Neuronal stem cell (in vitro differentiated cells): ENCODE measurements at places on chromosomes 12 and 14.

DNA sequence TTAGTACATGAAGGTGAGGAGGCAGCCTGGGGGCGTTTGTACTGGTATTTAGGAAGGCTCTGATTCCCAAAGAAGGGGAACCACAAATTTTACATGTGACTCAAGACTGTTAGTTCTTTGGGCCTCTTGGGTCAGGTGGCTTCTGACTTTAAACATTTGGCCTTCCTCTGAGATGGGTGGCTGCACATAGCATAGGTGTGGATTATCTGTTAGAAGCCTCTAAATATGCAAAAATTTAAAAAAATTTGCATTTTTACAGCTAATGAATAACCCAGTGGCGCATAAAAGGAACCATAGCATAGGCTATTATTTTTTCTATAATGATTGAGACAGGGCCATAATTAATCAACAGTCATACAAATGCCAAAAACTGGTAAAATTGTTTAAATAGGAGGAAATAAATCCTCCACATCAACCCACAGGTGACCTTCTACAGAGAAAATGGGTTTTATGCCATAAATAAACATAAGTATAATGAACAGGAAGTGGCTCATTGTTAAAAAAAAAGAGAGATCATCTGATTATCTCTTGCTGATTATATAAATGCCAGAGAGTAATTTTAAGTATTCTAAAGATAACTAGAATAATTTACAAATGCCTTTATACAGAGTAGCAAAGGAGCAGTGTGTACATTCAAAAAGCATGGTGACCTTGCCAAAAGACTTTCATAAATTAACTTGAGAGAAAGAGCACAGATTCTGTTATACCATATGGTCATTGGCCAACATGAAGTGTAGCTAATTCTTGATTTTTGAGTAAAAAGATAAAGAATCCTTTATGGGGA, 284.2 kb upstream of the ATP2B1 start:
- no peak overlapping the region for H3K27ac ChIP-seq
- H3K27me3 ChIP-seq: no peaks in the 10 kb centered on the region
- H3K4me1 ChIP-seq: no peaks in the 10 kb centered on the region
- DNase-seq: no peak
- H3K36me3 ChIP-seq: no peaks in the 10 kb centered on the region

GRCh38 chr14:87896393-87897380, 96.3 kb downstream of the GALC start:
- H3K4me1 ChIP-seq: peaks cover 4% of the 10 kb centered on the region
- no peaks in the 10 kb centered on the region for H3K36me3 ChIP-seq
- peak overlapping the region; percentile 52 for H3K27ac ChIP-seq

GRCh38 chr14:99389174-99389826, 91.4 kb downstream of the SETD3 start:
- H3K4me1 ChIP-seq: no peaks in the 10 kb centered on the region
- no peak overlapping the region for H3K4me3 ChIP-seq
- H3K27me3 ChIP-seq: no peaks in the 10 kb centered on the region
- no peak overlapping the region for H3K27ac ChIP-seq
- H3K36me3 ChIP-seq: no peaks in the 10 kb centered on the region
- peak; percentile 51 for DNase-seq

DNA sequence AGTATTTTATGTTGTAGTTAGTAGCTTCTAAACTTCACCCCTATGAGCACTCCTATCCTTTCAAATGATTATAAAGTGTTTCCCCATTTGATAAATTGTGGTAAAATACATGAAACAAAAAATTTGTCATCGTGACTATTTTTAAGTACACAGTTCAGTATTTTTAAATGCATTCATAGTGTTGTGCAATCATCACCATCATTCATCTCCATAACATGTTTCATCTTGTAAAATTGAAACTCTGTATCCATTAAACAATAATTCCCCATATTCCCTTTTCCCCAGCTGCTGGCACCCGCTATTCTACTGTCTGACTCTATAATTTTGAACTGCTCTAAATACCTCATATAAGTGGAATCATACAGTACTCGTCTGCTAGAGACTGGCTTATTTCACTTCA, 52.5 kb downstream of the ATP23 start:
- H3K36me3 ChIP-seq: no peaks in the 10 kb centered on the region
- no peak overlapping the region for H3K4me3 ChIP-seq
- no peak for DNase-seq

DNA sequence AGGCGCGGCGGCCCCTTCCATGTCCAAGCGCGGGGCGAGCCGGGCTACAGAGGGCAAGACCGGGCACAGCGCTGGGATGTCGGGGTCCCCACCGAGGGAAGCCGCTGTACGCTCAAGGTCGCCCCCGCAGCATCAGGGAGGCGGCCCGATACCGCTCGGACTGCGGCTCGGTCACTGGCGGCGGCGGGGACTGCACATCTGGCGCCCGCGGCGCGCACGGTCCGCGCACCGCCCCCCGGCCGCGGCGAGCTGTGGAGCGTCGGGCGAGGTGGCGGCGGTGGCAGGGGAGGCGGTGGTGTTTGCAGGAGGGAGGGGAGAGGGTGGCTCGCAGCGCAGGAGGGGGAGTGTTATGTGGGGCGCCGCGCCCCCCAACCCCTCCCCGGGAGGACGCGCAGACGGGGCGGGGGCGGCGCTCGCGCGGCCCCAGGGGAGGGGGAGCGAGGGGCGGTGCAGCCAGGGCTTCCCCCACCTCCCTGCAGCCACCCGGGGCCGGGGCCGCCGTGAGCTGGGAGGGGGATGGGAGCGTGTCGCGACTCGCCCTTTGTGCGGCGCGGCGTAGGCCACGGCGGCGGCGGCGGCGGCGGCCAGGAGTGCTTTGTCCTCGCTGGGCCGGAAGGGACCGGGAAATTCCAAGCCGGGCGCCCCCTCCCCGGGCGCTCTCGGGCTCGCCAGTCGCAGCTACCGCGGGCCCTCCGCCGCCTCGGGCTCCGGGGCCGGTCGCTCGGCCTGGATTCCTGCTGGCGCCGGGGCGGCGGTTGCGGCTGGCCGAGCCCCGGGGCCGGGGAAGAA, at the start of gene NUAK1:
TSS of gene NUAK1 (minus strand) at position 322 of the 789 bp plus-strand sequence. CDS start at position 21, 301 bp downstream.
- peak within 1 kb of the TSS; percentile 82 for H3K4me3 ChIP-seq
- H3K4me1 ChIP-seq: peaks cover 33% of the 10 kb centered on the region
- H3K36me3 ChIP-seq: no peaks in the 10 kb centered on the region
- DNase-seq: peak; percentile 88
- H3K27me3 ChIP-seq: no peaks in the 10 kb centered on the region
- peak within 1 kb of the TSS; percentile 95 for H3K27ac ChIP-seq

- no peak overlapping the region for H3K4me3 ChIP-seq
- peaks cover 20% of the 10 kb centered on the region for H3K4me1 ChIP-seq
- no peak overlapping the region for H3K27ac ChIP-seq
- H3K27me3 ChIP-seq: no peaks in the 10 kb centered on the region
These were observed 14.7 kb downstream of the ISCA2 start for GRCh38 chr14:74508292-74508731.

DNA sequence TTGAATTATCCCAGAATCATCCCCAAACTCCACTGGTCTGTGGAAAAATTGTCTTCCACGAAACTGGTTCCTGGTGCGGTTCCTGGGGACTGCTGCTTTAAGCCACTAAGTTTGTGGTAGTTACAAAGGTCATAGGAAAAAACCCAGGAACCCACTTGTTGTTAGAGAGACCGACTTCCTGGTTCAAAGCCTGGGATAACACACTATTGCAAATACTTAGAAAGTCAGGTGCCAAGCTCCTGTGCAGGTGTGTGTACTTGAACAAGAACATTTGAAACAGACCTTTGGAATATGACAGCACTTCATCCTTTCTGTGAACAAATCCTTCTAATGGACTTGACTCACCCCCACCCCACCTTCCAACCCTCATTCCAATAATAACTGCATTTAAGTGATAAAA, 519.6 kb downstream of the GLT1D1 start:
- no peak overlapping the region for H3K27ac ChIP-seq
- H3K27me3 ChIP-seq: no peaks in the 10 kb centered on the region
- no peaks in the 10 kb centered on the region for H3K36me3 ChIP-seq
- DNase-seq: no peak

GRCh38 chr12:120659151-120659525, 18.7 kb downstream of the CABP1 start:
- no peaks in the 10 kb centered on the region for H3K27me3 ChIP-seq
- H3K4me3 ChIP-seq: no peak overlapping the region
- no peak overlapping the region for H3K27ac ChIP-seq
- DNase-seq: no peak
- no peaks in the 10 kb centered on the region for H3K36me3 ChIP-seq

DNA sequence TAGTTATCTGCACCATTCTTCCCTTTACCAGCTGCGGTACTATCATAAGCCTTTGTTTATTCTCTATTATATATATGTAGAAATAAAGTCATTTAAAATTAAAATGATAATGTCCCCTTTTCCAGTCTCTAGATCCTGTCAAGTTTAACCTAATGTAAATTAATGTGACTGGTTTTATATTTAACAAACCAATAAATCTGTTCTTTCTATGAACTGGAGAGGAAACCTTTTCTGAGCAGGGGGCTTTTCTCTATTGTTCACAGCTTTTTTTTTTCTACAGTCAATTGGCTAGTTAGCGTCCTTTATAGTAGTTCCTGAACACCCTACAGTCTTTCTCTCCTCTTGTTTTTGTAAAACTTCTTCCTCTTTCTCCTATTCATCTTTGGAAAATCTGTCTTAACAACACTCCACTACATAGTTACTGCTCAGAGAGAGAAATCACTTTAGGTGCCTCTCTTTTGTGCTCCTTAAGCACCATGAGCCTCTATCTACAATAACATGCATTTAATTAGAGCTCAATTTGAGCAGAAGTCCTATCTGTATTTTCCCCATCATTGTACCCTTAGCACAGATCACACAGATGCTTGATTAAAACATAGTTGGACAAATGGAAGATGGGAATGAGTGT, 332.6 kb upstream of the SYT1 start:
- no peaks in the 10 kb centered on the region for H3K36me3 ChIP-seq
- H3K27me3 ChIP-seq: no peaks in the 10 kb centered on the region
- H3K4me1 ChIP-seq: peaks cover 14% of the 10 kb centered on the region
- H3K27ac ChIP-seq: peak overlapping the region; percentile 18
- no peak for DNase-seq
- no peak overlapping the region for H3K4me3 ChIP-seq
